ENCODE measurements at places on chromosomes 13 and 19. TPM values are rescaled to one million over a fixed set of nuclear protein-coding genes. Genes with fewer than 3 reads are reported as not detected.

- DNase-seq = no peak
These were observed 55.5 kb upstream of the C1QTNF9B start for GRCh38 chr13:23952796-23953195.

DNA sequence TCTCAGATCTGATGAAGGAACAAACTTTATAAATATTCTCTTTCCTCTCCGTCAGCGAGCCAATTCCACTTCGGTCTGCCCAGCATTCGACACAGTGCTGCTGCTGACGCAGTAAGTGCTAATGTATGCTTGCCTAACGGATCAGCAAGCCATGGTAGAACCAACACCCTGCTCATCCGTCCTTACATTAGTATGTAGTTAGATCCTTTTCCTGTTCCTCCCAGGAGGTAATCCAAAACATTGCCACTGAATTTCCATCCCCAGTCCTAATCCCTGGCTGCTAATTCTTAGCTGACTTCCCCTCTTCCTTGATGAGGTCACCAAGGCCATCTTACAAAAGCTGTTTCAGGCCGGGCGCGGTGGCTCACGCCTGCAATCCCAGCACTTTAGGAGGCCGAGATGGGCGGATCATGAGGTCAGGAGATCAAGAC lies 88.0 kb downstream of the STARD13 start:
- DNase-seq = no peak

GRCh38 chr19:36686365-36687213 lies 823 bp upstream of the ZNF567 start:
- DNase-seq = peak; percentile 30

The CGB3 gene
- total RNA-seq = not detected

GRCh38 chr19:33405254-33405552 lies 31.7 kb downstream of the CEBPG start:
- no peak for DNase-seq

DNA sequence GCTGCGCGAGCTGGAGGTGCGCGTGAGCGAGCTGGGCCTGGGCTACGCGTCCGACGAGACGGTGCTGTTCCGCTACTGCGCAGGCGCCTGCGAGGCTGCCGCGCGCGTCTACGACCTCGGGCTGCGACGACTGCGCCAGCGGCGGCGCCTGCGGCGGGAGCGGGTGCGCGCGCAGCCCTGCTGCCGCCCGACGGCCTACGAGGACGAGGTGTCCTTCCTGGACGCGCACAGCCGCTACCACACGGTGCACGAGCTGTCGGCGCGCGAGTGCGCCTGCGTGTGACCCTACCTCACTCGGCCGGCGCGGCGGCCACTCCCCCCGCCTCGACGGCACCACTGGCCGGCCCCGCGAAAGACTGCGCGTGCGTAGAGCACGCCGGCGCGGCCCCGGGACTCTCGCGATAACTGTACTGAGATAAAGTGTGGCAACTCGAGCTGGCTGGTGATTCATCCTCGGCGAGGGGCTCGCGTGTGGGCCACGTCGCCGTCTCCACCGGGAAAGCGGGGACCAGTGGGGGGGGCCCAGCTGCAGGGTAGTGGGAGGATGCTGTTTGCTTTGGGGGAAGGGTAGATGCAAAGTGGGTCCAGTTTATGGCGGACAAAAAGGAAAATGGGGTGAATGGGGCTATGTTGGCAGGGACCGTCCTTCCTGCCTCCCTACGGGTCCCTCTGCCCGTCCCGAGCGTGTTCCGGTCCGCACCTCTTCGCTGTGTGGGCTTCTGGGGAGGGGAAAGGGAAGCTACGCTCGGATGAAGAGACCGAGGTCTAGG lies 11.4 kb downstream of the FUT6 start:
- DNase-seq = peak; percentile 35

The COMMD6 gene
- total RNA-seq = 74.9 TPM

GRCh38 chr13:32851083-32852069 lies 164.8 kb upstream of the KL start:
- no peak for DNase-seq

DNA sequence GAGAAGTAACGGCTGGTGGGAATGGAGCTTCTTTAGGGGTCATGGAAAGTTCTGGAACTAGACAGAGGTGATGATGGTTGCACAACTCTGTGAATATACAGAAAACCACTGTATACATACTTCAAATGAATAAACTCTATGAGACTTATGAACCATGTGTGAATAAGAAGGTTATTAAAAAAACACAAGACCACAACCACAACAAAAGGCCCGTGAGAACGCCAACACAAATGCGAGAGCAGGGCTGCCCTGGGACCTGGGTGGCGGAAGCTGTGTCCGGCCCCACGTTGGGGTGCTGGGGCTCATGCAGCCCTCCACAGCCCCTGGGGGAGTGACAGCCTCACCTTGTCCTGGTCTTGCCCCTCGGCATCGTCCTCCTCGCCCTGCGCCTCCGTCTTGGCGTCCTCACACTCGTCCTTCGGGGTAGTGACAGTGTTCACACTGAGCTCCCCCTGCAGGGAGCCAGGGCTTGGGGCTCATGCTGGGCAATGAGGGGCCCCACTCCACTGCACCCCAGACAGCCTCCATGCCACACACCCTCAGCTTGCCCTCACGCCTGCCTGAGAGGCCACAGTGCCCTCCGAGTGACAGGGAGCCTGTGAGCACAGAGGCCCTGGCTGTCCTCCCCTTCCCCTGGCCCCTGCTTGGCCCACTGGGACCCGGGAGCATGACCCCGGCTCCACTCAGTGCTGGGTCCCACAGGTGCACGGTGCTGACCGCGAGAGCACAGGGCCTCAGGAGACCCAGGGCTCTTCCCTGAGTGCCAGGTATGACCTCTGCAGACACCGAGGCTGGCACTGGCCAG lies 16.0 kb downstream of the IZUMO4 start:
- no peak for DNase-seq

- no peak for DNase-seq
These were observed 16.5 kb upstream of the TNFAIP8L1 start for GRCh38 chr19:4622695-4623421.

DNA sequence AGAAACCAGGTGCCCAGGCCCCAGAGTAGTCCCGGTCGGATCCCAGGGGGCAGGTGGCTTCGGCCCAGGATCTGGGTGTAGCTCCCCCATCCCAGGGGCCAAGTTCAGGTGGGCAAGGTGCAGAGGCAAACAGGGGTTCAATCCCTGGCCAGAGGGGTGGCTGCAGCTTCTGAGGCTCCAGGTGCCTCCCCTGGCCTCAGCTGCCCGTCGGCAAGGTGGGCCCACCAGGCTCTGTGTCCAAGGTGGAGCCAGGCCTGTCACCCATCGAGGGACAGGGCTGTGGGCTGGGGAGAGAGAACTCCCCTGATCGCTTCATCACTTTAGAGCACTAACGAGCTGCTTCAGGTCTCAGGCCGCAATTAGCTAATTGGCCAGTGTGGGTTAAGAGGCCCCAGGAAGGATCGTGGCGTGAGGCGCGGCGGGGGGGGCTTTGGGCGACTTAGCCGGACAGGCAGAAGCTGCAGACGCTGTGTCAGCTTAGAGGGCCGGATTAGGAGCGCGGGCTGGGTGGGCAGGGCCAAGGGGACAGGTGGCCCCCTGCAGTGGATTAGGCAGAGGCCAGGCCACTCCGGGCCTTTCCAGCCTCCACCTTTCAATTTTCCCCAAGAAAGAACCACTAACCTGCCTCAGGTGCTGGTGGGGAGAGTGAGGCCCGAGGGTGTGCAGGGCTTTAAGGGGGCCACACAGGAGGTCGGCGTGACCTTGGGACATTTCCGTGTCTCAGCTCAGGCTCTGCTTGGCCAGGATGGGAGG lies 2.8 kb upstream of the RAX2 start:
- DNase-seq = no peak

The KLK12 gene
- total RNA-seq = not detected

GRCh38 chr19:14113762-14114414 lies 3.7 kb downstream of the PRKACA start:
- DNase-seq = no peak

DNA sequence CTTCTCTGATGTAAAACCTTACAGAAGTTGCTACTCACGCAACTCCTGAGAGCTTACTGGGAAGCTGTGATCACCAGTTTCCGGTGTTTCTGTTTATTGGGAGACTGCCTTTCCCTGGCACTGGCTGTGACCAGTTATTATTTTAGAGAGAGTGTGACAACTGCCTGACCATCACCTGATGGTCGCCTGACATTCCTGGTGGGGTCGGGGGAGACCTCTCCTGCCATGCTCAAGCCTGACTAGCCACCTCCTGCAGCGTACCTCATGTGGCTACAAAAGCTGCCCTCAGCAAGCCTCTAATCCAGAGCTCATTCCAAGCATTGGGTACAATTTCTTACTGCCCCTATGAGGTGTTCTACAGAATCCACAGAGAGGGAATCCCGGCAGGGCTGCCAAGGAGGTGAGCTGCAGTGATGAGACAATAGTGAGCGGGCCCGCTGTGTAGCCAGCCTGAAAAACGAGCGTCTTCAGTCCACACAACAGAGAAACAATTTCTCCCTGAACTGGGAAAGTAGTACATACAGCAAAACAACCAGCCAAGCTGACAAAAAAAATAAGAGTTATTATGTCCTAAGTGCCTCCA lies 28.7 kb downstream of the GJA3 start:
- no peak for DNase-seq

- DNase-seq = peak; percentile 11
These were observed 627.7 kb downstream of the LIG4 start for GRCh38 chr13:107587681-107588080.

The FPR1 gene
- 3.2 TPM for total RNA-seq

DNA sequence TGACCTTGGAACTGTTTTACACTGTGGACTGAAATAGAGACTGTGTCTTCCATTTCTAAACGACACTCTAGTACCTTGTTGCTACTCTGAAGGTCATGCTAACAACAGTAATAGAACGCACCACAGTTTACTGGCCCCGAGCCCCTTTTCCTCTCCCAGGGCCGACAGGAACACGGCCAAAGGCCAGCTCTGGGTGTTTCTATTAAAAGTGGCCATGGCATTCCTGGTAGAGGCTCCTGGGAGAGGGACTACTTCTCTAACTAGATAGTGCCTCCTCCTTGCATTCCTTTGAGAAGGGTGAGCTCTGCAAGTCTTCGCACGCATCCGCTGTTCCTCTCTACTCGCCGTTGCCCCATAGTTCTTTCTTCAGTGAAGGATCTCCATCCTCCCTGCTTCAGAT lies 18.7 kb upstream of the SIAH3 start:
- no peak for DNase-seq

GRCh38 chr19:16197188-16197621 lies 506 bp upstream of the AP1M1 start:
- DNase-seq = no peak

The C19orf33 gene
- total RNA-seq = not detected
